ENCODE measurements at places on chromosomes 12 and 14.

DNA sequence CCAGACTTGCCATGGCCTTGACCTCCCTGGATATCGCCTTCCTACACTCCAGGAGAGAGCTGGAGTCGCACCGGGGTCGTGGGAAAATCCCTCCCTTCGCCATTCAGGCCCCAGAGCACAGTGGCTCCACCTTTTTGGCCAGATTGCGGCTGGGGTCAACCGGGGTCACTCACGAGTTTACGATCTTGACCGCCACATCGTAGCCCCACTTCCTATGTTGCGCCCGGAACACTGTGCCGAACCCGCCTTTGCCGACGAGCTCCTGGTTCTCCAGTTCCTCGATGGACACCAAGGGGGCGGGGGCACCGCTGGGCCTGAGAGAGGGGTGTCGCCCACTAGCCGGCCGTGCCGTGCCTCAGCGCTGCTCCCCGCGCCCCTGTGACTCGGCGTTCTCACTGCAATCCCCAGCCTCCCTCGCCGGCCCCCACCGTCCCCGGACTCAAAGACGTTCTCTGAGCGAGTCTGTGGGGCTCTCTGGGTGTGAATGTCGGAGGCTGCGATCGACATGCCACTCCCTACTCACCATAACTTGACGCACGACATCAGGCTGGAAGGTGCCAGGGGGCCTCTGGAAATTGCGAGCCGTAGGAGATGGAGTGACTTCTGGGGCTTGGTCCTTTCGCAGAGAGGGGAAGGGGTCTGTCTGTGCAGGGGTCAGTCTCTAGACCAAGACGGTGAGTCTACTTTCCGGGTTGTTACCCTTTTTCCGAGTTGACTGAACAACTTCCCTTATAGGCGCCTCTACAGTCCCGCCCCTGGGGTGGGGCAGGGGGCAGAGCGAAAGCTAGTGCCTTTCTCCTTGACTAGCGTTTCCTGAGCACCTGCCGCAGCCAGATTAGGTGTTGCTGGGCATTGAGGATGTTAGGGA lies at the start of gene RIPK3:
TSS of gene RIPK3 (minus strand) at position 708 of the 868 bp plus-strand sequence. CDS start at position 543, 165 bp downstream.
- peak; percentile 68 for DNase-seq

DNA sequence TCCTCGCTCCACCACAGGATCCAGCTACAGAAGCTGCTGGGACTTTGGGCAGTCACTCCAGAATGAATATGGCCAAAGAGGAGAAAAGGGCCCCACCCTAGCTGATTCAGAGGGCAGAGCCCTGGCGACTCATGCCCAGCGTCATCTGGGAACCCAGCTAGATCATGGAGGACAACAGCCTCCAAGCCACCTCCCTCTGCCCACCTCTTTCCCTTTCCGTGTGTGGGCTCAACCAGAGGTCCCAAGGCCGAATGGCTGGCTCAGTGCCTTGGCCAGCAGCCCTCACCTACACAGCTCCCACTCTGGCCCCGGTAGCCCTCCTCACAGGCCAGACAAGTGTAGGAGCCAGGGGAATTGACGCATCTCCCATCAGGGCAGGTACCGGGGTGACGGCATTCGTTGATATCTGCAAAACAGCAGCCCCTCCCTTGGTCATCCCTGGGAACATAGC lies 17.4 kb downstream of the ISCA2 start:
- DNase-seq, result no peak

DNA sequence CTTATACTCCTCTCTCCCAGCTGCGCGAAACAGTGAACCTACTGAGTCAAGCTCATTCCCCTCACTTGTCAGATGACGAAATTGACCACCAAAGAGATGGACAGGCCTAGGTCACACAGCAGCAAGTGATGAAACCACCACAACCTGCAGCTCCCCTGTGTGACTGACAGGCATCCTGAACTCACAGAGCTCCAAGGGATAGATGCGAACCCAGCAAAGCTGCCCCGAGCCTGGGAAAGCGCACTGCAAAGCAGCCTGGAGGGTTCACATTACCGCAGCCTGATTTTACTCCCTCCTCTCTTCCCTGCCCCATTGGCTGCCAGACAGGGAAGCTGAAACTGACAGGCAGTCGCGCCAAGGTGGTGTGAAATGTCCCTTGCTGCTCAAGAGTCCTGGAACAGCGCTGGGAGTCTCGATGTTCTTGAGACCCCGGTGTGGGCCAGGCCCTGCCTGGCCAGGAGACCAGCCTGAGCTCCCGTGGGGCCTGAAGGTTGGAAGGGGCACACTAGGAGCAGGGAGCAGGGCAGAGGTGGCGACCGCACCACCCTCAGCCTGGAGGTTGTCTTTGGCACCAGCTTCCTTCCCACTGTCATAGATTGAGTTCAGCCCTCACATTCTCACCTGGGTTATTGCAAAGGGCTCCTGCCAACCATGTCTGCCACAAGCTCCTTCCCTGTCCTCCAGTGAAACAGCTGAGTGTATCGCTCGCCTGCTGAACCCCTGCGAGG lies 36.3 kb downstream of the SNRNP35 start:
- no peak for DNase-seq

DNA sequence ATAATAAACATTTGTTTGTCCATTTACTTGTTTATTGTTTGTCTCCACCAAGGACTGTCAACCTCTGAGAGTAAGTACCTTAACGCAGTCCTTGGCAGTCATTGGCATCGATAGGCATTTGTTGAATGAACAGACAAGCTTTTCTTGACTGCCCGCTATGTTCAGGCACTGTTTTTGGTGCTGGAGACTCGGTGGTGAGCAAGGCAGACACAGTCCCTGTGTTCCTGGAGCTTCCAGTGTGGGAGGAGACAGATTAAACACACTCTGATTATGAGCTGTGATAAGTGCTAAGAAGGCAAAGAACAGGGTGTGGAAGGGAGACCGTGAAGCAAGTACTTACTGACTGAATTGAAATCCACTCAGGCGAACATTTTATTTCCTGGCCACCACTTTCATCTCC lies 1.2 kb downstream of the ATP6V0A2 start:
- DNase-seq, result no peak

DNA sequence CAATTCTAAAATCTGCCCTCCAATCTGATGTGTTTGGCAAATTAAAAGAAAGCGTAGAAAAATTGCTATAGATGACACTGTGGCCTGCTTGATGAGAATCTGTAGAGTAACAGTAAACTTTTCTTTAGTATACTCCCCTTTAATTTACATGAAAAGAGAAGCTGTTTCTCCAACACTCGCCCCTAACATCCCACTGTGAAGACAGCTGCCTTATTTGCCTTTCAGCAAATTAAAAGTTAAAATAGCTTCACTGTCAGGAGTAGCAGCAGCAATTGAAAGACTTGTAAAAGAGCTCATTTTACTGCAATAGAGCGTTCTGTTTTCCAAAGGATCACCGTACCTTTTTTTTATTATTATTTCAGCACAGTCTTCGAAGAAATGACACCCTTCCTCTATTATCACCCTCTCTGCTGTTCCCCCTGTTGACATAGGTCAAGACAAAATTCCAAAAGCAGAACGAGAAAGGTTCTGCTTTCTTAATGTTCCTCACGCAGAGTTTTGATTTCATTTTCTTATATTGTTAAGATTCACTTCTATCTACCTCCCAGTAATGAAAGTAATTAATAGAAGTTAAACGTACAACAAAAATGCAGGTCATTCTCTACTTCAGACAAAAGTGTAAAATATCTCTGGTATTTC lies 153.5 kb upstream of the USP15 start:
- DNase-seq, result no peak

- no peak for DNase-seq
These were observed 150.1 kb downstream of the PIK3C2G start for GRCh38 chr12:18411453-18411852.

GRCh38 chr12:124940393-124941169 lies 26.1 kb upstream of the UBC start:
- DNase-seq, result peak; percentile 84

- no peak for DNase-seq
These were observed 35.9 kb upstream of the KCNMB4 start for GRCh38 chr12:70330158-70330557.

DNA sequence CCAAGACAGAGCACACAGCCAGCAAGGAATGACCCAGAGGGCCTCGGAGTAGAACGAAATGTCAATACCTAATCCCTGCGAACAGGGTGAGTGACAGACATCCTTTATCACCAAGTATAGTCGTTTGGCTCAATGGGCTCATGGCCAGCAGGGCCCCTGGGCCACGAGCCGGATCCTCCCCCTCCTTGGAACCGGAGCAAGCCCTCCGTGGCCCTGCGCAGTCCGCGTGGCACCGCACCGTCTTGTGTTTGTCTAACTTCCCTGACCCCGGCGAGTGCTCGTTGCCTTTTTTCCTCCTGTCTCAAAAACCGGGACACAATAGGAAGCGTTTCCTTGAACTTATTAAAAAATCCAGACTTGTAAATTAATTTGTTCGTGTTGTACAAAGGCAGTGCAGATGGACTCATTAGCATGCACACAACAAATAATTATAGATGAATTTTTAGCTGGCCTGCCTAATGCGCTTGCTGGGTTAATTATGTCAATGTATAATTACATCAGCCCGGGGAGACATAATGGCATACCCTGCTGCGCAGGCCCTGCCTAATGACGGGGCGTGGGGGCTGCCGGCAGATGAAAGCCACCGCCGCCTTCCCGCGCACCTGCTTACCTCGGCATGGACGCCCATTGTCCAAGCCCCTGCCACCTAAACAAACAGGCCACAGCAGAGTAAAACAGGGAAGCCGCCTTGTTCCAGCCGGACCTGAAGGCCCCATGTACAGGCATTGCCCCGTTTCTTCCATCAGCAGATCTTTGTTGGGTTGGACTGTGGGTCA lies 81.6 kb downstream of the PHETA1 start:
- DNase-seq, result no peak

DNA sequence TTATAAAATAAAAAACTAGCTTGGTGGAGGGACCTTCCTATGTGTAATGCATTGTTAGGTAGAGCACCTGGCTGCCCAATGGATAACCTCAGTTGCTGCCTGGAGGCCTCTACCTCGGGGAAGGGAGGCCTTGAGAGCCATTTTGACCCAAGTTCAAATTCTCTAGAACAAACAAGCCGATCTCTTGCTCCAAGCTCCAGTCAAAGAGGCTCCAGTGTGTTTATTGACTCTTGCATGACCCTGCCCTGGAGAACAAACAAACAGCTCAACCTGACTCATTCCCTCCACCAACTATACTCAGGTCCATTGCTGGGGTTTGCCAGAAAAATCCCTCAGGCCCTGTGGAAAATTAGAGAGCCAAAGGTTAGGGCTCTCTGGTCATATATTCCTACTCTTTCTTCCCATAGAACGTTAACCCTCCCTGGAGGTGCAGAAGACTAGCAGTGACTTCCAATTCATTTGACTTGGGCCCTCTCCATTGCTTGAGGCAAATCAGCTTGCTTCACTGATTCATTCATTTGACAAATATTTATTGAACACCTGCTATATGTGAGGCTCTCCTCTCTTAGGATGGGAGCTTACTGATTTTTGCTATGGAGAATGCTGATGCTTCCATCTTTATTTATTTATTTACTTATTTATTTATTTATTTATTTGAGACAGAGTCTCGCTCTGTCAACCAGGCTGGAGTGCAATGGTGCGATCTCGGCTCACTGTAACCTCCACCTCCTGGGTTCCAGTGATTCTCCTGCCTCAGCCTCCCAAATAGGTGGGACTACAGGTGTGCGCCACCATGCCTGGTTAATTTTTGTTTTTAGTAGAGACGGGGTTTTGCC lies 73.7 kb upstream of the CISTR start:
- DNase-seq, result no peak

- DNase-seq, result no peak
These were observed 245.0 kb downstream of the RGS6 start for GRCh38 chr14:72177251-72177650.

DNA sequence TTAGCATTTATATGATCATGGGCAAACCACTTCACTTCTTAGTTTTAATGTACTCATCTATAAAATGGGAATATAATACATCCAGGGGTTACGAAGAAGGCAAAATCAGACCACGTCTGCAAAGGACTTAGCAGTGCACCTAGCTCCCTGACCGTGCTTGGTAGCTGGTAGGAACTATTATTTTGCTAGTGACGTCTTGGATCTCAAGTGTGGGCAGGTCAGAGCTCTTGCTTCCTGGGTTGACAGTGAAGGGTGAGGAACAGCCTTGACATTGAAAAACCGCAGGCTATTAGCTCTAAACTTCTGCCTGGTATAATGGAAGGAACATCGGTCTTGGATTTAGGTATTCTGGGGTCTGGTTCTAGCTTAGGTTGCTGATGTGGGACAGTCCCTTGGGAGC lies 89.3 kb upstream of the MED13L start:
- no peak for DNase-seq

GRCh38 chr12:6784296-6784695 lies 5.0 kb upstream of the CD4 start:
- no peak for DNase-seq

- no peak for DNase-seq
These were observed 11.7 kb downstream of the COCH start for GRCh38 chr14:30885840-30886740.

DNA sequence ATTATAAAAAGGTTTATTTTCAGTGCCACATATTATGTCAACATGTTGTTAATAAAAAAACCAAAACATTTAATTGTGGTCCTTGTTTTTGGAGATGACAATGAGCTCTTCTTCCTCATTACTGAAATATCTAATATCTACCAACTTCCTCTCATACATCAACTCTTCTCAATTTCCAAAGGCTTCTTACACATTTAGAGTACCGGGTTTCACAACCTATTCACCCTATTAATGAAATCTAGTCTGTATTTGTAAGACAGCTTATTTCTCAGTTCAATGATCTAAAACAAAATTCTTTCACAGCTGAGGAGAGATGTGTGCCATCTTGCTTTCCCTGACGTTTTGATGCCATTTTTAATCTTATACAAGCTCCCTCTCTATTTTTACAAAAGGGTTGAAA lies 14.5 kb downstream of the NRDE2 start:
- DNase-seq, result no peak

DNA sequence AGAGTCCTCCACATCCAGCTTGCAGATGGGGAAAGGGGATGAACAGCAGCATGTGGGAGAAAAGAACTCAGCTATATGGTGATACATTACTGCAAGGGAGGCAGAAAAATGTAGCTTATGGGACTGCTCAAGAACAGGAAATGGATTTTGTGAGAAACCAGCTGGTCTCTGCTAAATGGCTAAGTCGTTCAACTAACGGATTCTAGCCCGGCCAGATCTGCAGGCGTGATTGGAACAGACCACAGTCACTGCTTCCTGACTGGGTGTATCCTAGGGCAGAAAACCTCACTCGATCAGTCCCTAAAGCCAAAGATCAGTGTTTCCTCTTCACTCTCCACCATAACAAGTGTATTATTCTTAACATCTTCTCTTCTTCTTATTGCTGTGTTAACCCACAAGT lies 8.1 kb upstream of the PTGDR start:
- no peak for DNase-seq

DNA sequence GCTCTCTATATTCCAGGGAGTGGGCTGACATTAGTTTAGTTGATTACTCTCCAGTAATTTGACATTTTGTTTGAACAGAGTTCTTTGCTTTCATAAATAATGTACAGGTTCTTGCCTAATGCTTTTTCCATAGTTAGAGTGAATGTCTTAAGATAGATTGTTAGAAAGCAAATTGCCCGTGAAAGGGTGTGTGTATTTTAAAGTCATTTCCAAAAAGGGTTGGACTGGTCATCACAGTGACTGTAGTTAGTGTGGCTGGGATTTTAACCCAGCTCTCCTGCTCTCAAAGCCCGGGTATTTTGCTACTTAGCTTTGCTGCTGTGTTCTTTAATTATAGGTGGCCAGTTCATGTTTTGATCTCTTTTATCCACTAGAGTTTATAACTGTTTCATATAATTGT lies 74.2 kb downstream of the DNAH10 start:
- no peak for DNase-seq

- DNase-seq, result no peak
These were observed 191.5 kb downstream of the TMEM132C start for GRCh38 chr12:128458301-128458974.

GRCh38 chr14:75202657-75203056 lies 26.2 kb upstream of the TMED10 start:
- no peak for DNase-seq

- no peak for DNase-seq
These were observed 21.7 kb upstream of the GARIN2 start for GRCh38 chr14:67167420-67168109.

Measured in stimulated activated CD4-positive, alpha-beta T cell treated with anti-CD3 and anti-CD28 coated beads, TNF-alpha, amount 100 ng/mL, for 24 hours (primary cell).